ENCODE measurements at places on chromosomes 16 and 17.
A peak's percentile ranks its signal among the peaks of the same experiment; 100 is the strongest.

DNA sequence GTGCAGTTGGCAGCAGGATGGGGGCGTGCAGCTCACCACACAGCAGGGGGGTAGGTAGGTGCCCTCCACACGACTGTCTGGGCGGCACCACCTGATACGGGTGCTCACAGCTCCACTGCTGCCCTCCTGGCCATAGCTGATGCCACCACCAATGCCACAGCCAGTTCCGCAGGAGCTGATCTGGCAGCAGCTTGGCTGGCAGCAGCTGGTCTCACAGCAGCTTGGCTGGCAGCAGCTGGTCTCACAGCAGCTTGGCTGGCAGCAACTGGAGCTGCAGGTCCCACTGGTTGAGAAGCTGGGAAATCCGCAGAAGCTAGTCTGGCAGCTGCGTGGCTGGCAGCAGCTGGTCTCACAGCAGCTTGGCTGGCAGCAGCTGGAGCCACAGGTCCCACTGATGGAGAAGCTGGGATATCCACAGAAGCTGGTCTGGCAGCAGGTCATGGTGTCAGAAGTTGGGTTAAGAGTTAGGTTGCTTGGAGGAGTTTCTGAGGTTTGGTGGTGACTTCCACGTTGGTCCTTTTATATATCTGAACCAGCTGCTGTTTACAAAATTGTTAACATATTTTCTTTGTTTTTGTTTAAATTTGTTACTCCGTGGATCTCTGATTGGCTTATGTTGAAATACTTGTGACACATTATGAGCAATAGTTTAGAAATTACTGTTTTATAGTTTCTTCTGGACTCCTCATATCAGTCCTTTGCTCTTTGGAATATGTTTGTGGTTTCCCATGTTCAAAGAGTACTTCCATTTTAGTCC is at the start of gene KRTAP1-5:
TSS of gene KRTAP1-5 (minus strand) at position 494 of the 757 bp plus-strand sequence. CDS start at position 441, 53 bp downstream.
- DNase-seq = peak; percentile 76

GRCh38 chr17:45018848-45019711 is 32.4 kb downstream of the DCAKD start:
- DNase-seq = peak; percentile 62

- DNase-seq = no peak
These were observed 10.2 kb upstream of the CES1 start for GRCh38 chr16:55843105-55843395.

GRCh38 chr16:29862383-29862883 is 593 bp downstream of the CDIPT start:
- peak; percentile 7 for DNase-seq

DNA sequence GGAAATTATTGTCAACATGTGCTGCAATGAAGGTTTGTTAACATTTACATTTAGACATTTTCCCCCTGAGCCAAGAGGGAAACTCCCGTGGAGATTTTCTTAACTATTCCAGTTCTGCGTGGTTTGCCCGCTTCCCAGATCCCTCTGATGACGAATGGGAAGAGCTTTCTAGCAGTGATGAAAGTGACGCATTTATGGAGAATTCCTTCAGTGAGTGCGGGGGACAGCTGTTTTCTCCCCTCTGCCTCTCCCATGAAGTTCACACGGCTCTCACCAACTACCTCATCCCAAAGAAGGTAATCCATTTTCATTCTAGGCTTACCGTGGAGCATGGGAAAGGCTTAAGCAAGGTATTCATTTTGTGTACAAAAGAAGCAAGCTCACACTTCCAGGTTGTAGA is 18.2 kb downstream of the HEATR3 start:
- DNase-seq = peak; percentile 30

- peak; percentile 40 for DNase-seq
These were observed 29.4 kb downstream of the UTP18 start for GRCh38 chr17:51289696-51290111.

DNA sequence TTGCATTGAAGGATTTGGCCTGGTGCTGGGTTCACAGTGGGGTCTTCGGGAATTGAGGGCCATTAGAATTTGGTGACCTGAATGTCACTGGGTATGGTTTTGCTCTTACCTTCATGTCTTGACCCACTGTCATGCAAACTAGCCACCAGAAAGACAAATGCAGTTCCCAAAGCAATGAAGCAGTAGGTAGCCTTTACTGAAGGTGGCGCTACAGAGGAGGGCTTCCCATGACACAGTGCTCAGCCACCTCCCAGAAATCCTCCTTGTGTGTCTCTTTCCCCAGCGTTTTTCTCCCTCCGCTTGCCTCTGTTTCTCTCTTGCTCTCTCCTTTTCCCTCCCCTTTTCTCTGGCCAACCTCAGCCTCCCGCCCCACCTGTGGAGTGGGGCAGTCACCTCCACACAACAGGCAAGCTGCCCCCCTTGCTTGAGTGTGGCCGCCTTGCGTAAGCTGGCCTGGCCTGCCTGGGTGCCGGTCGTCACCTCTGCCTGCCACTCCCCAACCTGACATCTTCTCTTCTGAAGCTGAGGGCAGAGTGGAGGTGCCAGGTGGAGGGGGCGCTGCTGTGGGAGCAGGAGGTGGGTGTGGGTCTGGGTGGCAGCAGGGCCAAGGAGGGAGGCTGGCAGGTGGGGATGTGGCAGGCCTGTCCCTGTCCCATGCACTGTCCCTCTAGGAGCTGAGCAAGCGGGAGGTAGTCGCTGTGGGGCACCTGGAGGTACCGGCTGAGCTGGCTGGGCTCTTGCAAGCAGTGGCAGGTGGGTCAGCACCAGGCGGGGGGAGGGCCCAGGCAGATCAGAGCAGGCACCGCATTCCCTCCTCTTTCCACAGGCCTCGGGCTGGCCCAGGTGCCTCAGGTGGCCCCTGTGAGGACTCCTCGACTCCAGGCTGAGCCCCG is 34.7 kb downstream of the MYO15A start:
- DNase-seq = no peak

- no peak for DNase-seq
These were observed 127.3 kb downstream of the GAS7 start for GRCh38 chr17:10071141-10071540.

GRCh38 chr16:85824161-85825135 is 25.0 kb downstream of the COX4I1 start:
- DNase-seq = no peak

DNA sequence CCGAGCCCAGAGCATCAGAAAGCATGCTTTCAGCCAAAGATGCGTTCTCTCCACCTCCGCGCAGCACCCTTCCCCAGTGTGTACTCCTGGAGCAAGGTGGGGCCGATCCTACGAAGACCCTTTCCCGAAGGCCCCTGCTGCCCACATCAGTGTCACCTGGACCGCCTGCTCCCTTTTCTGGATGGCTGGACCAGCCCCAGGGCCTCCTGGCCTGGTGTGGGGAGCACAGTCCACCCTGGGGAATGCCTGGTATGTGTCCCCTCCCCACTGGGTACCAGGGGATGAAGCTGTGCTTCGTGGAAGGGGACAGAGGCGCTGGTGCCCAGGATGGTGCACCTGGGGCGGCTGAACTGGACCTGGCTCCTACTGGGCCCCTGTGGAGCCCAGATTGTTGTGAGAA is 173.8 kb downstream of the SEC14L1 start:
- no peak for DNase-seq

DNA sequence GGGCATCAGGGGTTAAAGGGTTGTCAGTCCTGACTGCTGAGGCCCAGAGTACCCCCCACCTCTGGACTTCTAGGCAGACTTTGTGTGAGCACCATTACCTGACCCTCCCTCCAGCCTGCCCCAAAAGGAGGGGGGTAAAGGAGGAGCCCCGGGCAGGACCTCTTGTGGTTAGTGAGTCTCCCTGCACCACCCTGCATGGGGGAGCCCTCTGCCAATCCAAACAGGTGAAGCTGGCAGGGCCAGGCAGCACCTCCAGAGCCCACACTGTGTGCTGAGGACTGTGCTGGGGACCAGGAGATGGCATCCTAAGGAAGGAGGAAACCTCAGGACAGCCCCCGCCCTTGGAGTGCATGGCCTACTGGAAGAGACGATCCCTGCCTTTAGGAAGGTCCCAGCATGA is 2.6 kb upstream of the KRT14 start:
- no peak for DNase-seq

GRCh38 chr16:14564861-14565687 is 65.0 kb downstream of the PARN start:
- DNase-seq = no peak

- DNase-seq = no peak
These were observed 75.1 kb downstream of the GRIN2A start for GRCh38 chr16:10107081-10107480.

GRCh38 chr16:69564845-69565670 is 708 bp upstream of the NFAT5 start:
- no peak for DNase-seq

DNA sequence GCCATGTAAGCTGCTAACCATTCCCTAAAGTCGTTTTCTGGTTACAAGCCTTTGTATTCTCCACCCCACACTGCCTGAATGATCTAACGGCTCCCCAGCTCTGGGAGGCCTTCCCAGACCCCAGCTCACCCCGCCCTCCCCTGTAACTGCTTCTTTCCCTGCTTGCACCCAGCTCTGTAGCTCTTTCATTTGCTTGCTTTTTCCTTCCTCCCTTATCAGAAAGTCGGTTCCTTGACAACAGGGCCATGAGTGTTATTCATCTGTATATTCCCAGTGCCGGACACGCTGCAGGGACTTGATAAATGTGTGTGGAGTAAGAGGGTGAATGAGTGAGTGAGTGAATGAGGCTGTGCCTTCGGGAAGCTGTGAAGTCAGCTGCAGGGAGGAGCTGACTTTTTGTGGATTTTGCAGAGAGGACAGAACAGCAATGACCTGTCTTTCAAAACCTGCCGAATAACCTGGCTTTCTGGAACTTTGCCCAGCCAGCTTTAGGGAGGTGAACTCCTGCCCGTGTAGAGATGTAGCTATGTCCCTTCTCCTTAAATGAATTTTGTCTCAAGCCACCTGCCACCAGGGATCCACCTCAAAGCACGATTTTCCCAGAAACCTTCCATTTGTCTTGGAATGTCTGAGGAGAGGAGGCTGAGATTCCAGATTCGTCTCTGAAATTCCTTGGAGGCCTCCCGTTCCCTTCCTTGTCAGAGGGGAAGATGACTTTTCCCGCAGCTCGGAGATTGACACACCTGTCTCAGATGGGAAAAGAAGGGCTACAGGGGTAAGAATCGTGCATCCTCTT is 20.0 kb upstream of the CACNG4 start:
- DNase-seq = no peak
